ENCODE measurements at places on chromosomes 1 and 21.

DNA sequence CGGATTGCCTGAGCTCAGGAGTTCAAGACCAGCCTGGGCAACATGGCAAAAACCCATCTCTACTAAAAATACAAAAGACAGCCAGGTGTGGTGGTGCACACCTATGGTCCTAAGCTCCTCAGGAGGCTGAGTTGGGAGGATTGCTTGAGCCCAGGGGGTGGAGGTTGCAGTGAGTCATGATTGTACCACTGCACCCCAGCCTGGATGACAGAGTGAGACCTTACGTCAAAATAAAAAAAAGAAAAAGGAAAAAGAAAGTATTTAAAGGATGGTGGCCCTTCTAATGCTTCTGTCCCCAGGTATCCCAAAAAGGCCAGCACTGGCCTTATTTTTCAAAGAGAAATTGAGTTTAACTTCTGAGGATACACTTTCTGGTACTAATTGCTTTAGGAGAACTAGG lies 1.7 kb downstream of the IKBKE start:
- no peak for DNase-seq
- H3K27ac ChIP-seq = no peak overlapping the region
- H3K27me3 ChIP-seq = no peaks in the 10 kb centered on the region
- no peak overlapping the region for H3K4me3 ChIP-seq
- H3K36me3 ChIP-seq = peaks cover 4% of the 10 kb centered on the region

GRCh38 chr1:193525411-193525810 lies 339.0 kb upstream of the B3GALT2 start:
- no peak overlapping the region for H3K27ac ChIP-seq
- no peak overlapping the region for H3K4me3 ChIP-seq

GRCh38 chr1:168803806-168804510 lies 75.0 kb upstream of the DPT start:
- no peaks in the 10 kb centered on the region for H3K36me3 ChIP-seq
- DNase-seq = peak; percentile 20
- no peak overlapping the region for H3K27ac ChIP-seq
- no peak overlapping the region for H3K4me3 ChIP-seq

DNA sequence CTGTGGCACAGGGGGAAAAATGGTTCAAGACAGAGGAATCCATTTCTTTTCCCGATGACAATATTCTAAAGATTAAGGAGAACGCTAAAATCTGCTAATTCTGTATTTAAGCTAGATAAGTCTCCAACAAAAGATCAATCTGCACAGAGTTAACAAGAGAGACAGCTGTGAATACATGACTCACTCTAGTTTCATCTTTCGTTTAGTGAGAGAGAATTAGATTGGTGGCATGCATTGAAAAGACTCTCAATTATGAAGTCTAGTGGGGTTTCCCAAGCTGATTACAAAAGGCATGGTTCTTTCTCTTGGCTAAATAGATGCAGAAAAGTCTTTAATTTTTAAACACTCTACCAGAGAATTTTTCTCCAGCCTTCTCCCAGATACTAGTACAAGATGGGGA lies 34.4 kb downstream of the CAPN9 start:
- H3K27ac ChIP-seq = no peak overlapping the region
- H3K4me1 ChIP-seq = no peaks in the 10 kb centered on the region
- no peak overlapping the region for H3K4me3 ChIP-seq
- no peaks in the 10 kb centered on the region for H3K36me3 ChIP-seq

GRCh38 chr1:220438741-220439140 lies 89.2 kb upstream of the MARK1 start:
- no peaks in the 10 kb centered on the region for H3K36me3 ChIP-seq
- H3K4me1 ChIP-seq = no peaks in the 10 kb centered on the region
- H3K4me3 ChIP-seq = no peak overlapping the region
- DNase-seq = no peak
- no peak overlapping the region for H3K27ac ChIP-seq

- no peak for DNase-seq
- H3K27me3 ChIP-seq = no peaks in the 10 kb centered on the region
Observed at GRCh38 chr1:10625554-10625953, 150.8 kb downstream of the PEX14 start.
